ENCODE measurements at places on chromosomes 7 and 10.

DNA sequence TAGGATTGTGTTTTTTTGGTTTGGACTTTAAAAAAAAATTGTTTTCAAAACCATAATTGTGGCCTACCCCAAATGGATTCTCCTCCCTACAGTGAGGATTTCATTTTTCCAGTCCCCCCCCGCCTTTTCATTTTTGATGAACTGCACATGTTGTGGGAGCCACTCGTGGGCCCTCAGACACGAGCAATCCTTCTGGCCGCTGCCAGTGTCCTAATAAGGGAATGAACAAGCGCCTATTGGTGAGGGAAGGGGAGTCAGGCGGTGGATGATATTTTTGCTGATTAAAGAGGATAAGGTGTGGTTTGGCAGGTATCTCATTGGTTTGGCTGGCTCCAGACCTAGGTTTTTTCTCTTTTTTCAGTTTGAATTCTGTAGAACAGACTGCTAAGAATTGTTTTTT is 78.7 kb upstream of the AGBL3 start:
- no peak for DNase-seq

DNA sequence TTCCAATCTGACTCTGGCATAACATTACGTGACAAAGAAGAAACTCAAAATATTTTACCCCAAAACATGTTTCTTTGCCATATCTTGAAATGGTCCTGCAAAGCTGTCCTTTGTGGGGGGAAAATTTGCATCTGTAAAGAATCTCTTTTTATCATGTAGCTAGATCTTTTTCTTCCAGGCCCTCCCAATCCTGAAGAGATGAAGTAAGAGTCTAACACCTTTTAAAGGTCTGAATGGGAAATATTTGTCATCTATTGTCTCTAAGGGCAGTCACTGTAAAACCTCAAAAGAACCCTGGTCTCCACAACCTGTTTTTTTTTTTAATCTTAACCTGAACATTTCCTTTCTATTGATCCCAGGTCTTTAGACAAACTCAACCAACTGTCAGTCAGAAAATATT is 8.6 kb downstream of the OR2AE1 start:
- no peak for DNase-seq

DNA sequence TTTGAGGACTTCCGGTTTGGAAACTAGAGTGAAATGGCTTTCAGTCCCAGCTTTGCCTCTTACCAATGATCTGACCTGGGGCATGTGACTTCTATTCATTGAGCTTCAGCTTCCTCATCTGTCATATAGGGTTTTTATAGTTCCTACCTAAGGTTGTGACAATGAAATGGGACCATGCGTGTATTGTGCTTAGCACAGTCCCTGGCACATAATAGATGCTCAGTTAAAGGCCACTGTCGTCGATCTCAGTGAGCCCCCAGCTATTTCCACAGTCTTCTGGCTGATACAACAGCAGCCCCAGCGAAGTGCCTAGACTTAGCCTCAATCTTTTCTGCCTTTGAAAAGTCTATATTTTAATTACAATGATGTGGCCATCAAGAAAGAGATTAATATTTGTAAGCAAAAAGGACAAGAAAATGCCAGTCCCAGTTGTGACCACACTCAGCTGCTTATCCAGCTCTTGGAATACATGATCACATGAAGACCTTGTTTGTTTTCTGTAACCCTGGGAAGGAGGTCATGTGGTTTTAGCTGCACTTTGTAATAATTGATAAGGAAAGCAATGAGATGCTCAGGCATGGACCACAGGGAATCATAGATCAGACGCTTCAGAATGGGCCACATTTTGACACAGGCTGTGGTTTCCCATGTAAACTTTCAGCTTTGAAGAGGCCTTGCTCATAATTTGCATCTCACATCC is 44.6 kb downstream of the VWA2 start:
- DNase-seq, result no peak

- peak; percentile 16 for DNase-seq
These were observed 56.8 kb downstream of the SND1 start for GRCh38 chr7:127708788-127709187.

- DNase-seq, result no peak
These were observed 44.8 kb downstream of the SHTN1 start for GRCh38 chr10:116960066-116960776.

- no peak for DNase-seq
These were observed 404.7 kb downstream of the ARL4A start for GRCh38 chr7:13091974-13092707.

DNA sequence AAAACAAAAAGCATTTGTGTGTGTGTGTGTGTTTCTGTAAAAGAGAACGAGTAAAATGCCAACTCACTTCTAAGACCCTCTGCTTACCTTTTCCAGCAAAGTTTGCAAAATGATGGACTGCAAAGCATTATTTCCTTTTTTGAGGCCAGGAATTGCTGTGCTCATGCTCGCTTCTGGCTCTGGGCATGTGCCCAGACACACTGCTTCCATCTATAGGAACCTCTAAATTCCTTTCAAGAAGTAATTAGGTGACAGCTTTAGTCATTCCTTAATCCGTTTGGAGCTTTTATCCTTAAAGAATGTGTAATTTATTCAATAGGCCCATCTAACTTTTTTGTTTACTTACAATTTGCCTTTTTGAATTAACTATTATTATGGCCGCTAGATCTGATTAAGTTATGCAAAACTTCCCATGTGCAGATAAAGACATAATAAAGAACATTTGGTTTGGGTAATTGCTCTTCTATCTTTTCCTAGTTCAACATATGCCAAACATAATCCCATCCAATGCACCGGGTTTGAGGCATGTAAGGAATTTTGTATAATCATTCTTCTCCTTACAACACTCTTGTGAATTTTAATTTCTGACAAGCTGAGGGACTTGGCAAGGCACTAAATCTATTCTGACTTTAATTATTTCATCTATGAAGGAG is 34.7 kb downstream of the A1CF start:
- DNase-seq, result no peak

DNA sequence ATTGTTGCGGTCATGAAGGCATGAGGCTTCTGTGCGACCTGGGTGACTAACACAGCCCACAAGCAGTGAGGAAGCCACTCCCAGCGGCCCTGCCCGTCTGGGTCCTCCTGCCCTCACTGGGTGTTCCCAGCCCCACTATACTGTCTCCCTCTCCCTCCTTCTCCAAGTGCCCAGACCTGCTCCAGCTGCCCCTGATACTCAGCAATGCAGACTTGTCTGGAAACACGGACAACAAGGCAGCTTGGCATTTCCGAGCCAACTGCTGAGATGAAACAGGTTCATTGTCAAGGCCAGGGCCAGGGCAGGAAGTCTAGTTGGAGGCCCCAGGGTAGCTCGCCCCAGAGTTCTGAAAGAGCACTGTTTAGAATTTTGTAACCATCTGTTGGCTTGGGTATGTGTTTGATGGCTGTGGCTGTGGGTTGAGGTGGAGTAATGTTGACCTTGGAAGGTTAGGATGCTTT is 95.7 kb downstream of the RBM20 start:
- DNase-seq, result no peak

DNA sequence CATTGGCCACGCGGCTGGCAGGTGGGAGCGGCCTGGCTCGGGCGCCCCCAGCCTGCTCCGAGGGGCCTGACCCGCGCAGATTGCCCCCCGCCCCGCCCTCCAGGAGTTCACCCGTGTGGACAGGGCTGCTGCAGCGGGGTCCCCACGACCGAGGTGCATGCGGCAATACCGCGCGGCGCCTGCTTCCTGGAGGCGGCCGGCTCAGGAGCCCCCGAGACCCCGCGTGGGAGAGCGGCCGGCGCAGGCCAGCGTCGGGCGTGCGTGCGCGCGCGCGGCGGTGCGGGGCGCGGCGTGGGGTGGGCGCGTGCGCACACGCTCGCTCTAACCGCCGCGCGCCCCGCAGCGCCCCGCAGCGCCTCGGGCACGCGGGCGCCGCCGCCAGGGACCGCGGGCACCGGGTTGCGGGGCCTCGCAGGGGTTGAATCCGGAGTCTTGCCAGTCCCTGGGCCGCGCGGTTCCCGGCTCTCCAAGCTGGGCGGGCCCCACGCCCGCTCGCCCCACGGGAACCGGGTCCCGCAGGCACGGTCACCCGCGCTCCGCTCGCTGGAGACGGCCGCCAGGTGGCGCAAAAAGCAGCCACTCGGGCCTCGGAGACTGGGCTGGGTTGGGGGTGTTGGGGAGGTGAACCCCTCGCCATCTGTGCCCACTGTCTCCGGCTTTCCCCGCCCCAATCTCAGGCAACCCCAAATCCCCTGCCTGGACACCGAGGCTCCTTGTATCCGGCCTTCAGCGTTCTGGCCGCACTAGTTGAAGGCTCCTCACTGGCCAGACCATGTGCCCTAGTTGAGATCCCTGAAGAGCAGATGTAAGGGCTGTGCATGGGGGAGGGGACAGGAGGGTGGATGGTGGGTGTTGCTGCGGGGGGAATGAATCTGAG is 1.3 kb upstream of the ACHE start:
- DNase-seq, result no peak

- no peak for DNase-seq
These were observed 448.8 kb downstream of the GRM8 start for GRCh38 chr7:126803990-126804389.

- DNase-seq, result no peak
These were observed 3.9 kb upstream of the FAS start for GRCh38 chr10:88986549-88987242.

GRCh38 chr7:26670290-26670689 is 194.1 kb downstream of the SKAP2 start:
- no peak for DNase-seq

GRCh38 chr7:105218939-105219770 is 169.6 kb downstream of the SRPK2 start:
- no peak for DNase-seq

DNA sequence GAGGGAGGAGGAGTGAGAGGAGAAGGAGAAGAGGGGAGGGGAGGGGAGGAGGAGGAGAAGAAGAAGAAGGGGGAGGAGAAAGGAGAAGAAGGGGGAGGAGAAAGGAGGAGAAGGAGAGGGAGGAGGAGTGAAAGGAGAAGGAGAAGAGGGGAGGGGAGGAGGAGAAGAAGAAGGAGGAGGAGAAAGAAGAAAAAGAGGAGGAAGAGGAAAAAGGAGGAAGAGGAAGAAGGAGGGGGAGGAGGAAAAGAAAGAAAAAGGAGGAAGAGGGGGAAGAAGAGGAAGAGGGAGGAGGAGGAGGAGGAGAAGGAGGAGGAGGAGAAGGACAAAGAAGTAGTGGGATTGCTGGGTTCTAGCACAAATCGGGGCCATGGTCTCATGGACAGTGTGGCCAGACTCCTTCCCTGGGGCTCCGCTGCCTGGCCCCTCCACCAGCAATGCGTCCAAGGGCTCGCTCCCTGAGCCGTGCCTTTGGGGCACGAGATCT is 4.2 kb upstream of the MAFK start:
- no peak for DNase-seq
